ENCODE measurements at places on chromosomes 2 and 18.

DNA sequence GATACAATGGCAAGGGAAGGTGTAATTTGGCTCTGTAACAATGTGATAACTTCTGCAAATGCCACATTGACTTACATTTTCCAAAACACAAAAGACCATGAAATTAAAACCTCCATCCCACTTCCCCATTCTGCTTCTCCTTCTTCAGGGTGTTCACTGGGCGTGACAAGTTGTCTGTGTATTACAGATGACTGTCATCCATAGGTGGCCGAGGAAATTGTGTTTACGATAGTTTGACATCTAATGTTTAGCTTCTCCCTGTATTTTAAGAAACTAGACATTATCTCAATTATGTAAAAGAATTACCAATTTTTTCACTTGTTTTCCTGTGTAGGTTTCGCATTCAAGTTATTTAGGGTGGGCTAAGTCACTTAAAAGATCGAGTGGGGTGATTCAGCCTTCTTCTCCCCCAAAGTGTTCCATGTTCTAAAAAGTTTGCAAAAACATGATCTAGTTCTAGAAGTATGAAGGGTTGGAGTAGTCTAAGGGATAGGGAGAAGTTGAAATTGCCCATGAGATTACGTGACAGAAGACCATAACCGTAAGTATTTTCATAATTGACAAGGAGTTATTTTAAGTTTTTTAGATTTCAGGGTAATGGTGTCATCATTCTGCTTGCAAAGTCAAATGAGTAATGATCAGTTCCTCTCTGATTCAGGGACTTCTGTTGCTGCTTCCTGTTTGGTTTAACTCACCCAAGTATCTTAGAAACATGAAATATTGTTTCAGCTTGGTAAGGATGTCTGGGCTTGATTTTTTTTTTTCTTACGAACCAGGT lies 25.2 kb upstream of the CYTIP start:
- DNase-seq: no peak

GRCh38 chr2:170101789-170102188 lies 76.2 kb upstream of the MYO3B start:
- DNase-seq: no peak

GRCh38 chr2:238164906-238165287 lies 6.1 kb downstream of the ERFE start:
- DNase-seq: no peak

DNA sequence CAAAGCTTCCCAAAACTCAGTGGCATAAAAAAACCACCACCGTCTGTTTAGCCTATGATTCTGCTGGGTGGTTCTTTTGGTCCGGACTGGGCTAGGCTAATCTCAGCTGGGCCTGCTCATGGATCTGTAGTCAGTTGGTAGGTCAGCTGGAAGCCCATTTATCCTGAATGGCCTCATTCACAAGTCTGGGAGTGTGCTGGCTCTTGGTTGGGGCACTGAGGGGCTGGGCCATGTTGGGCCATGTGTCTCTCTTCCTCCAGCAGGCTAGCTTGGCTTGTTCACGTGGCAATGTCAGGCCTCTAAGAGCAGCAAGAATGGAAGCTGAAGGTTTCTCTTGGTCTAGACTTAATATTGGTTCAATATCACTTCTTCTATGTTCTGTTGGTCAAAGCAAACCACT lies 95.7 kb upstream of the HS6ST1 start:
- no peak for DNase-seq

- no peak for DNase-seq
These were observed 6.8 kb downstream of the DNAJB2 start for GRCh38 chr2:219285894-219286425.

DNA sequence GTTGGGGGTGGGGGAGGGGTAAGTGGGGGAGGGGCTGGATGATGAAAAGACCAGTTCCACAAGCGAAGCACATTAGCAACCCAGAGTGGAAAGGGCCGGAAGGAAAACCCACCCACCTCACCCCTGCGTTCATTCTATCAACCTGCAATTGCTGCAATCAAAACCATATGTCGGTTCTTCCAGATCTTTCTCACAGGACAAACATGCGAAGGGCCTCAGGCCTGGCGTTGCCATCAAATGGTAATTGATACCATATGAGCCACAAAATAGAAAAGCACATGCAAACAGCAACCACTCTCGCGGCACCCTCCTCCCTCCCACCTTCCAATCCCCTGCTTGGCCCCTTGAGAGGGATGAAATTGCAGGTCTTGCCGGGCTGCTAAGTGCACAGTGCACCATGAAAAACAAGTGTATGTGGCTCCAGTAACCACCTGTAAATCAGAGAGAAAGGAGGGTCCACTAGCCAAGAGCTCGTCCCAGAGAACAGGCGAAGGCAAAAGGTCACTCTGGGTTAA lies 287.5 kb downstream of the TCF4 start:
- DNase-seq: no peak

GRCh38 chr2:38682008-38682575 lies 16.2 kb downstream of the GALM start:
- no peak for DNase-seq

GRCh38 chr2:68295516-68295915 lies 24.2 kb downstream of the CNRIP1 start:
- no peak for DNase-seq

DNA sequence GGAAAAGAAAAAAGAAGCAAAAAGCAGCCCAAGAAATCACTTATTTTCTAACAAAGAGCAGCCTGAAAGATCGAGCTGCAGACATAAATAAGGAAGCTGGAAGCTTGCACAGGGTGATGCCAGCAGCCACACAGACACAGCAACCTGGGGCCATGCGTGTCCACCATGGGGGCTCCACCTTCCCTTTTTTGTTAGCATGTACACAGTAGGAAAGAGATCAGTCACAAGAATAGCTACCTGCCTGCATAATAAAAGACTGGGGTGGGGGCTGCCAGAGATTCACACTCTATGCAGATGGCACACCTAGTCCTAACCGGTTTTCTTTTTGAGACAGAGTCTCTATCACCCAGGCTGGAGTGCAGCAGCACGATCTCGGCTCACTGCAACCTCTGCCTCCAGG lies 2.9 kb upstream of the CNOT11 start:
- no peak for DNase-seq

- no peak for DNase-seq
These were observed 1334.8 kb upstream of the CELF4 start for GRCh38 chr18:38900445-38900844.

DNA sequence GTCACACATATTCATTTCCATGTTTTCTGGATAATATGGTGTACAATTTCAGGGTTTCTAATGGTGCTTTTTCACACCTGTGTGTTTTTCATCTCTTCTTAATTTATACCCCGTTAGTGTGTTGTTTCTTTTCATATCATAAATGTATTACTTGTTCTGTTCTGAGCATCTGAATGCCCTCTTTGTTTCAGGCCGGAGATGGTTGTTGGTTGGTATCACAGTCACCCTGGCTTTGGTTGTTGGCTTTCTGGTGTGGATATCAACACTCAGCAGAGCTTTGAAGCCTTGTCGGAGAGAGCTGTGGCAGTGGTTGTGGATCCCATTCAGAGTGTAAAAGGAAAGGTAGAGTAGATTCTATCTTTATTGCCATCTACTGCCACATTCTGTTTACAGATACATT lies 45.1 kb upstream of the TBR1 start:
- no peak for DNase-seq

- no peak for DNase-seq
These were observed 219.2 kb downstream of the LRP1B start for GRCh38 chr2:141911485-141912066.

- DNase-seq: no peak
These were observed 260.6 kb downstream of the ZEB2 start for GRCh38 chr2:144259332-144259731.

GRCh38 chr2:224685121-224685520 lies 31.0 kb downstream of the CCDC195 start:
- no peak for DNase-seq

GRCh38 chr2:218879776-218880101 lies 913 bp upstream of the WNT10A start:
- no peak for DNase-seq

DNA sequence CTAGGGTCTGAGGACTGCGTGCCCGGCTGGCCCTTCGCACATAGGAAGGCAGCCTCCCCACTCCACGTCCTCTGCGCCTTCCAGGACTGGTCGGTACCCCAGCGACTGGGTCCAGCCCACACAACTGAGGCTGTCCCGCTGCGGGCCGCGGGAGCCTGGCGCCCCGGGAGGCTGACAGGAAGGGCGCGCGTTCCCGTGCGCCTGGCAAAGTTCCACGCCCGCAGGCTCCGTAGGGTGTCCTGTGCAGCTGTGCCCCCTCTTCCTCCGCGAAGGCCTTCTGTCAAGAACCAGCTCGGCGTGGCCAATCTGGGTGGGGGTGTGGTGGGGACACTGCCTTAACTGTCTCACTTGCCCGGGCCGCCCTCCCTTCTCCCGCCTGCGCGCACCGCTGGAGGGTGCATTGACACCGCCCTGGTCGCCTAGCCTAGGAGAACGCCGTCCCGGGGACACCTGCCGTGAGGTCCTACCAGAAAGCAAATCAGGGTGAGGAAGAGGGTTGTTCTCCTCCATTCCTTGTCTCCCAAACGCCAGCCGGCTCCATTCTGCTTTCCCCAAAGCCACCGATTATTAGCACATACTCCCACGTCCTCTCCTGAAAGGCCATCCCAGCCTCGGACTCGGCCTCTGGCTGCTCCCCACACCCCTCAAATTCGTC lies 618 bp upstream of the LYPD1 start:
- DNase-seq: no peak

DNA sequence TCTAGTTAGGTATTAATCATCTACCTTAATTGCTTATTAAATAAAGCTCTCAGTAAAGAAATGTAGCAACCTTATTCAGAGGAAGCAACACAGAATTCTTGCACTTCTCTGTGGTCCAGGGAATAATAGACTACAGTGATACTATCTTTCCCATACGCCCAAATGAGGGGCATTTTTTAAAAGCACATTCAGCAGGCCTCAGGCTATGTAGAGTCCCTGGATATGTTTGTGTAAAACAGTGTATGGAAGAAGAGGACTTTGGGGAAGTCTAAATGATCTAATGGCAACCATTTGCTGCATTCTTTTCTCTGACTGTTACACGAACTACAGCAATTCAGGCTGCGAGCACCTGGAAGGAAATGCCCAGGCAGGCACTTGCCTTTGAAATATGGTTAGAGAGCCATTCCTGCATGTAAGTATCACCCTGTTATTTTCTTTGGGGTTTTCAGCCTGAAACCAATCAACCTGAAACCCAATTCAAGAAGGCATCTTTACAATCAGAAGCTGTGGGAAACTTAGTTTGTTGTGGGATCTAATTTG lies 1814.7 kb upstream of the CELF4 start:
- DNase-seq: no peak

DNA sequence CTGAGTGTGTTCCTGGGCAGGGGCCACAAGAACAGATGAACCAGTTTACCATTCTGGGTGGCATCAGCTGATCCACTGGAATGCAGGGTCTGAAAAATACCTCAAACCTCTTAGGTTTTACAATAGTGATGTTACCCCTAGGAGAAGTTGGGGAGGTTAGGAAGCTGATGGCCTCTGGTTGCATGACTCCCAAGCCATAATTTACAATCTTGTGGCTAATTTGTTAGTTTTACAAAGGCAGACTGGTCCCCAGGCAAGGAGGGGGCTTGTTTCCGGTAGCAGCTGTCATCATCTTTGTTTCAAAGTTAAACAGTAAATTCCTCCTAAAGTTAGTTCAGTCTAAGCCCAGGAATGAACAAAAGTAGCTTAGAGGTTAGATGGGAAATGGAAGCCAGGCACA lies 113.8 kb upstream of the SLC38A11 start:
- no peak for DNase-seq

DNA sequence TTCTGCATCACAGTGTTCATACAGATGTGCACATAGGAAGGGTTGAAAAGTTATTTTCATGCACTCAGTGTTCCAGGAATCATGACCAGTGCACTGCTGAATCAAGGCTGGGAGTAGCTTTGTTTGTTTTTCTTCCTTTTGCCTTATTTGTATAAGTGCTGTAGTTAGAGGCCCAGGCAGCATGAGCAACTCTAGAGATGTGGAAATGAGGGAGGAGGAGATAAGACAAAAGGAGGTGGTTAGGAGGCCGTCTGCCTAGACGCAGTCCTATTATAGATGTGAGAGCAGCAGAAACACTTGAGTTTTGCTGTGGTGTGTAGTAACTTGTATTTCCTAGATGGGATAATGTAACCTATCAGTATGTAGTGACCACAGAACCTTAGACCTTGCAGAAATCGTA lies 264.3 kb upstream of the RASGRP3 start:
- no peak for DNase-seq

DNA sequence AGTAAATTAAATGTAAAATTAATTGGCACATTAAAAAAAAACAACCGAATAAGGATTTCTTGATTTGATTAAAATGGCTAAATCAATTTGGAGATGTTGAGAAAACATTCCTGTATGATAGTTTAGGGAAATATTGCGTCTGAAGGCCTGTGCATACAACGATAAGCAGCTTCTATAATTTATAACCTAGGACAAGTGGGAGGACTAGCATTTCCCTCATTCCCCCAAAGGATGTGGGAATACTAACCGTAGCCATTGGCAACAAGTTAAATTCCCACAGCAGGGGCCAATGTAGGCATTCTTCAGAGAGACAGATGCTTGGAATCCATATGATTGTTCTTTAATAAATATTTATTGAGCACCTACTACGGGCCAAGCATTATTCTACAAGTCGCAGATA lies 134.5 kb downstream of the NYAP2 start:
- DNase-seq: no peak

DNA sequence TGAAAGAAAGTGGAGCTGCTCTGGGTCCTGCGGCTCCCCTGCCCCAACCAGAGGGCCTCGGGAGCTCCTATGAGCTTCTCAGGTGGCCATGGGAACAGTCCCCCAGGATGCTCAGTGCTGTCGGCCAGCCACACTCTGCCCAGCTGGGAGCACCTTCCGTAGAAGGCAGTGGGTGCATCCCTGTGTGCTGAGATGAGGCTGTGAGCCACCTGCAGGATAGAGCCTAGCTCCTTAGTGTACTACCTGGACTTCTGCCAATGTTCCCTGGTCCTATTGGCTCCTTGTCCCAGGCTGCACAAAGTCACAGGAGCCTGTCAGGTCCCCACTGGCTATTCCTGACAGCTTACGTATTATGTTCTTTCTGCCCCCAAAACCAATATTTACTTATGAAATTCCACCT lies 16.1 kb downstream of the PRELID3A start:
- DNase-seq: no peak
